ENCODE measurements at places on chromosomes 5 and 9.

DNA sequence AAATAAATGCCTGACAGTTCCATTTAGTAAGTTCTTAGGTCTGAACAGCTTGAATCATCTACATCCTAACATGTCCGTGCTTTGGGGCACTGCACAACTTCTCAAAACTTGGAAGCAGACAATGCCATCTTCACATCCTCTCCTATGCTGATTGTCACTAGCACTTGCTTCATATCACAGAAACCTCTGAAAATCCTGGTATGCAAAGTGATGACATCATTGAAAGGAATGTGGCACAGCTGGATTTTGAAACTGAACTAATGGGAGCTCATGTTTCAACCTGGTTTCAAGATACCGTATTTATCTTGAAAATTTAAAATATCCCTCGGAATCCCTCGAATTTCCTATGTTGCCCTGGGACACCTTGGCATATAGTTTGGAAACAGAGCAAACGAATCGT lies 490.2 kb upstream of the DAP start:
- DNase-seq = no peak

- DNase-seq = no peak
Observed at GRCh38 chr9:111179577-111179976, 141.3 kb upstream of the LPAR1 start.

GRCh38 chr5:55773057-55773456 lies 35.2 kb downstream of the DDX4 start:
- no peak for DNase-seq

DNA sequence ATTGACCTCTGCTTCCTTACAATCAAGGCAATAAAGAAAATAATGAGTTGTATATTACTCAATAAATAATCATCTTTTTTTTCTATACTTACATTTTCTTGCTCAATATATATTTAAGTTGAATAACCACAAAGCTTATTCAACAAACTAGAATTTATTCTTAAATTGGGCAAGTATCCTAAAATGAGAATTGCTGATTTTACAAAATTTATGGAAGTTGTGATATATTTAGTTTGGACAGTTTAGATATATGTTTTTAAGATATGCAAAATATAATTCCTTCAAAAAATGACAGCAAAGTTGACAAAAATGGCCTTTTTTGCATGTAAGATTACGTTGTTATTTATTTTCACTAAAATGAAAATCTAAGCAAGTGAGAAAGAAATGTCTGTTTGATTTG lies 305.7 kb upstream of the GRIN3A start:
- no peak for DNase-seq

DNA sequence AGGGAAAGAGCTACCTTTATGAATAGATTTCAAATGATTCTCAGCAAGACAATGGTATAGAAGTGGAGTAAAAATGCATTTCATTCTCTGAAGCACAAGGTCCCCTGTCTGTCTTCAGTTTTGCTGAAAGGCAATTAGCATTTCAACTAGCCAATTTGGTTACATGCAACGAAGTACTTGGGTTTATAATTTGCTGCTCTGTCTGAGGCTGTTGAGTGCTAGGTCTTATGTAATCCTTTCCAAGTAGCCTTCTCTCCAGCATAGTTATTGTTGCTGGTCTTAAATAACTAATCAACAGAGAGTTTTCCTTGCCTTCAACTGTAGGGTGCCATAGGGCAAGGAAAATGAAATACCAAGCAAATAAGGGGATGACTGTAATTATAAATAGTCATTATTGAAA lies 4.5 kb downstream of the ADGRV1 start:
- no peak for DNase-seq

- DNase-seq = no peak
Observed at GRCh38 chr5:142283304-142283703, 41.5 kb downstream of the SPRY4 start.

- DNase-seq = no peak
Observed at GRCh38 chr5:8879248-8879647, 666.6 kb downstream of the SEMA5A start.

GRCh38 chr9:83503866-83504265 lies 34.3 kb downstream of the FRMD3 start:
- no peak for DNase-seq

DNA sequence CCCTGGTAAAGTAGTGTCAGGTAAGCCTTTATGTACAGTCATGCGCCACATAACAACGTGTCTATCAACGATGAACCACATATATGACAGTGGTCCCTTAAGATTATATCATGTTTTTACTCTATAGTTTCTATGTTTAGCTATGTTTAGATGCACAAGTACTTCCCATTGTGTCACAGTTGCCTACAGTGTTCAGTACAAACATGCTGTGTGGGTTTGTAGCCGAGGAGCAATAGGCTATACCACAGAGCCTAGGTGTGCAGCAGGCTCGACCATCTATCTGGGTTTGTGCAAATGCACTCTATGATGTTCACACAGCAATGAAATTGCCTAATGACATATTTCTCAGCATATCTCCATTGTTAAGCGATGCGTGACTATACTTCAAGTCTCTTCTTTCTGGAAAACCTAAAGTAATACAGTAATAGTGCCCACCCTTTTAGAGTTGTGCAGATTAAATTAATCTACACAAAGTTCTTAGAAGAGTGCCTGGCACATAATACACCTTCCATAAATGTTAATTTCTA lies 295.9 kb downstream of the ARHGAP26 start:
- no peak for DNase-seq

- DNase-seq = no peak
Observed at GRCh38 chr5:135313405-135313804, 85.6 kb downstream of the MACROH2A1 start.

- DNase-seq = no peak
Observed at GRCh38 chr9:111994831-111995458, 98.3 kb downstream of the UGCG start.

DNA sequence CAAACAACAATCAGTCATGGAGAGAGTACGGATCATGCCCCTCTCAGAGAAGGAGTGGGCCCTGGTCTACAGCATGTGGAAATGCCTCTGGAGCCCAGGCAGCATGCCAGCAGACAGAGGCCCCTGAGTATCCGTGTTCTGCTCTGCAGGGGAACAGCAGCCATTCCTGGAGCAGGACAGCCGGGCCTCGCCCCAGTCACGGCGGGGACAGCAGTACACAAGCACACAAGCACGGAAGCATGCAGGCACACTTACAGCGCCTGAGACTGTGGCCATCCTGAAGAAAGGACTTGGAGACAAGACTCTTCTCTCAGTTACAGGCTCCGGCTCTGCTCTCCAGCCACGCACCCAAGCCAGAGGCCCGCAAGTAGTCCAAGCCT lies 102.6 kb upstream of the ALDH1B1 start:
- no peak for DNase-seq

DNA sequence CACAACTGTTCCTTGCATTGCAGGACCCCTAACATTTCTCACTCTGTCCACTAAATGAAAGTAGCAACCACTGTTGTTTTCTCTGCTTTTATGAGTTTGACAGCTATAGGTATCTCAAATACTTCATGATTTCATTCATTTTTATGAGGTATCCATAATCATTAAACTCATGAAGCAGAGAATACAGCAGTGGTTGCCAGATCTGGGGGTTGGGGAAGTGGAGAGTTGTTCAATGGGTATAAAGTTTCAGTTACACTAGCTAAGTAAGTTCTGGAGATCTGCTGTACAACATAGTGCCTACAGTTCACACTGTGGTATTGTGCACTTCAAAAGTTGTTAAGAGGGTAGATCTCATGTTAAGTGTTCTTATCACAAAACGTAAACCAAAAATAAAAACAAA lies 23.4 kb upstream of the CAMK4 start:
- DNase-seq = no peak

- DNase-seq = no peak
Observed at GRCh38 chr9:121830441-121831140, 179.2 kb downstream of the DAB2IP start.

GRCh38 chr9:137114613-137115393 lies at the start of gene DPP7:
DPP7 (minus strand) TSS chr9:137114733; CDS start chr9:137114713, 20 bp downstream.
- peak; percentile 50 for DNase-seq

DNA sequence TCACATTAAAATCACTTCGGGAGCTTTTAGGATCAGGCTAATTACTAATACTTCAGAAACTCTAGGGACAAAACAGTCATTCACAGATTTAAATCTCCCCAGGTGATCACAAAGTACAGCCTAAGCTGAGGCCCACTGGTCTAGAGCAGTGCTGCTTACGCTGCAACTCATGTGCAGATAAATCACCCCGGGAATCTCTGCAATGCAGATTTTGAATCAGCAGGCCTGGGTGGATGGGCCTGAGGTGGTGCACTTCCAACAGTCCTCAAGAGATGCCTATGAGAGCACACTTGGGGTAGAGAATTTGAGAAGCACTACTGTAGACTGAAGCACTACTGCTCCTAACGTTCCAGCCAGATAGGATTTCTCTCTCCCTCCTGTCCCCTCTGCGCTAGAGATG lies 28.4 kb downstream of the CSF1R start:
- DNase-seq = no peak

DNA sequence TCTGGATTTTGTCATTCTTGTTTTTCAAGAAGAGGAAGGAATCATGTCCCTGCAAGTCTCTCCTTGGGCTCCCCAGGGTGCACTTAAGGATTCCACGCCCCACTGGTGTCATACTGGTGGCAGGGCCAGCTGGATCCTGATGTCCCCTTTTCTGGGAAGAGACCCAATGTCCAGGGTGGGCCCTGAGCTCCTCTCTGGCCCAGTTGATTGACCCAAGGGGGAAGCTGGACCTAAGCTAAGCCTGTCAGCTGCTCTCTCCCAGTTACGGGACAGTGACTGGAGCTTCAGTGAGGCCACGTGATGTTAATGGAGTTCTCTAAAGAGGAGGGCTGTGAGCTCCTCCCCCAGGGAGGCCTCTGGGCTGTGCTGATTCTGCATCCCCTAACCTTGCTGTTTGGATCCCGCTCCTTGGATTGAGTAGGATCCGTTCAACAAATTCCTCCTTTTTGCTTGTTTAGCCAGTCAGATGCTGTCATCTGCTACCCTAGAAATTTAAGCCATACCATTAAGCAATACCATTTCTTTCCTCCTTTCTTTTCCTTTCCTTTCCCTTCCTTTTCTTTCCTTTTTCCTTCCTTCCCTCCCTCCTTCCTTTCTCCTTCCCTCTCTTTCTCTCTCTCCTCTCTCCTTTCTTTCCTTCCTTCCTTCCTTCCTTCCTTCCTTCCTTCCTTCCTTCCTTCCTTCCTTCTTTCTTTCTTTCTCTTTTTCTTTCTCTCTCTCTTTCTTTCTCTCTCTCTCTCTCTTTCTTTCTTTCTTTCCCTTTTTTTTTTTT lies 17.2 kb downstream of the NKX2-5 start:
- DNase-seq = no peak

DNA sequence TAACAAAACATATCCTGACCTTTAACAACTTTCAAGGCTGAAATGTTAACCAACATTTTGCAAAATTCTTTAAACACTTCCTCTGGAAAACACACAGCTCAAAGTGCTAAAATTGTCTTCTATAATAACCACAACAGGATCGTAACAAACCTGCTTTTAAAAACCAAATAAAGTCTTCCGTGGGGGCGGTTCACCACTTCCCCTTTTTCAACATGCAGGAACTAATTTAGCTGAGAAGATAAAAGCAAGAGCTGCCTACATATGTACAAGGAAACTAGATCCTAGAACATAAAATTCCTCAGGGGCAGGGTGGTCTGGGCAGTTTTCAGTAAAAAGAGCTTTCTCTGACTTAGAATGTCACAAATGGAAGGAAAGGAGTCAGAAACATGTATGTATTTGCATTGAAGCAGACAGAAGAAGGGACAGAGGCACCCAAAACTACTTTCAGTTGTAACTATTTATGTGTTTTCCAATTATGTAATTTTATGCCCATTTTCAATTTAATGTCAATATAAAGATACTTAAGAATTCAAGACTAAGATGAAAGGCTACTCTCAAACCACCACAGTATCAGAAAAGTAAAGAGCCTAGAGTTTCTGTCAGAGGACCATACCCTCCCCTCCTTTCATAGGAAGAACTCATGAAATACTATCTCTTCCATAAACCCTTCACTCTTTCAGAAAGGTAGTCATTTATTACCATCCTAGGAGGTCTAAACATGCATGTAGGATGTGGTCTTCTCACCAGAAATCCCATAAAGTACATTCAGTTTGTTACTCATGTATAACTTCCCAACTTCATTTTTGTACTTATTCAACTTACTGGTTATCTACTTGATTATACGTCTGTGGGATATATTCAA lies 185.9 kb upstream of the RASA1 start:
- no peak for DNase-seq

DNA sequence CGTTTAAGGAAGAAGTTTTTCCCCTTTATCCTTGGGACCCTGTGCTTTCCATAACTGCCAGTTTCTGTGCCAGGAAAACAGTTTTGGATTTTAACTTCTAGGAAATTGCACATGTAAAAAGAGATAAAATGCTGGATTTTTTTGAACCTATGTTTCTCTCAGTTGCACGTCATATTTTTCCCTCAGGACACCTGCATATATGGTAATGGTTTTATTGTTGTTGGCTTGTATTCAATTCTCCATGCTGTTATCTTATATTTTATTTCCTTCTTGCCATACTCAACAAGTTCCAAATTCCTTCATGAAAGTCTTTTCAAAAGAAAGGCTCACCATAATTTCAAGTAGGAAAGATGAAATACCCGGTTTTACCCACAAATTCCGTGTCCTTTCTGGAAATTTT lies 7.9 kb upstream of the ADAMTSL1 start:
- no peak for DNase-seq

- no peak for DNase-seq
Observed at GRCh38 chr5:176541338-176542134, 4.3 kb upstream of the RNF44 start.

DNA sequence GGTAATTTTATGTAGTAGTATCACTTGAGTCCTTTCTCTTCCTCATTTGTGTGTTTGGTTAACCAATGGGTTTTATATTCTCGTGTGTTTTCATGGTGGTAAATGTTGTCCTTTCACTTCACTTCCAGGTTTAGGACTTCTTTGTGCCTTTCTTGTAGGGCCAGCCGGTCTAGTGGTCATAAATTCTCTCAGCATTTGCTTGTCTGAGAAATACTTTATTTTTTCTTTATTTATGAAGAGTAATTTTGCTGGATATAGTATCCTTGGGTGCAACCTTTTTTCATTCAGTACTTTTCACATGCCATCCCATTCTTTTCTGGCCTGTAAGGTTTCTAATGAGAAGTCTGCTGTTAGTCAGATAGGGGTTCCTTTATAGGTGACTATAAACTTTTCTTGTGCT lies 107.1 kb downstream of the GNA14 start:
- no peak for DNase-seq

GRCh38 chr9:7313389-7313788 lies 486.2 kb downstream of the DMAC1 start:
- DNase-seq = no peak

GRCh38 chr9:5869315-5870019 lies 21.2 kb upstream of the MLANA start:
- DNase-seq = no peak

GRCh38 chr9:97668485-97668884 lies 28.7 kb downstream of the XPA start:
- DNase-seq = no peak

GRCh38 chr9:36119476-36119875 lies 17.1 kb upstream of the GLIPR2 start:
- DNase-seq = no peak

GRCh38 chr9:8346296-8346695 lies 546.7 kb upstream of the DMAC1 start:
- no peak for DNase-seq

DNA sequence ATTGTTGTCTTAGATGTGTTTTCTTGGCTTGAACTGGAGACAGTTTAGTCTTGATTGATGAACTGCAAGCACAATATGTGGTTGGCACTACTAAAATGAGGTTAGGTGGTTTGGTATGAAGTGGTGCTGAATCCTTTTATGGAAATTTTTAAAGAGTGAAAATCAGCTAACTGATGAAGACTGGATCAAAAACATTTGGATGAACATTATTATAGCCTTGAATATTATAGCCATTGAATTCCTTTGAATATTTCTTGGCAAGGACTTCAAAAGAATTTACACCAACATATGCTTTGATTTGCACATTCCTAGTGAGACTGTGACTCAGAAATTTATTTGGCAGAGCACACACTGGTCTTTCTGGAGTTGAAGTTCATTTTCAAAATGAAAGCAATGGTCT lies 318.3 kb downstream of the CHSY3 start:
- DNase-seq = no peak

Measured in stimulated activated CD4-positive, alpha-beta T cell treated with anti-CD3 and anti-CD28 coated beads, Interleukin-1b, Interleukin-23, amount 100 ng/mL, for 1 hour (primary cell).